ENCODE measurements at places on chromosomes 2 and 18. TPM values are rescaled to one million over a fixed set of nuclear protein-coding genes. Genes with fewer than 3 reads are reported as not detected.
A peak's percentile ranks its signal among the peaks of the same experiment; 100 is the strongest.

DNA sequence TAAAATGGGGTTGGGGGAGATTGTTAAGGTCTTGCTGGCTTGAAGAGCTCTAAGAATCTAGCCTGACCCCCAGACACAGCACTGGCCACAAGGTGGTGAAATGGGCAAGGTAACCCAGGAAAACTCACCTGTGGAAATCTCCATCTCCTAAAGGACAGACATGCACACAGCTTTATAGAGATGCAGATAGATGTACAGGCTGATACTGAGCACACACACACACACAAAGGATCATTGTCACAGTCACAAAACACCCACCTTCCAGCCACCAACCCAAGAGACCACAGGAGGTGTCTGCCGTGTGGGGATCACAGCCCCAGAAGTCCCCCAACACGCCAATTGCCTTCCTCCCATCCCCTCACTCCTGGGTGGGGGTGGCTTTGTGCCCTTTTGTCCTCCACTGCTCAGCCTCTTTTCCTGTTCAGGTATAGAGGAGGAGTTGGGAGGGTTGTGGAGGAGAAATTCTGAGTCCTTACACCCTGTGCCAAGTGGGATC is 3.2 kb upstream of the CYP26B1 start:
- peak; percentile 56 for DNase-seq

GRCh38 chr2:38603402-38604290 is 918 bp upstream of the HNRNPLL start:
- DNase-seq, result peak; percentile 96

DNA sequence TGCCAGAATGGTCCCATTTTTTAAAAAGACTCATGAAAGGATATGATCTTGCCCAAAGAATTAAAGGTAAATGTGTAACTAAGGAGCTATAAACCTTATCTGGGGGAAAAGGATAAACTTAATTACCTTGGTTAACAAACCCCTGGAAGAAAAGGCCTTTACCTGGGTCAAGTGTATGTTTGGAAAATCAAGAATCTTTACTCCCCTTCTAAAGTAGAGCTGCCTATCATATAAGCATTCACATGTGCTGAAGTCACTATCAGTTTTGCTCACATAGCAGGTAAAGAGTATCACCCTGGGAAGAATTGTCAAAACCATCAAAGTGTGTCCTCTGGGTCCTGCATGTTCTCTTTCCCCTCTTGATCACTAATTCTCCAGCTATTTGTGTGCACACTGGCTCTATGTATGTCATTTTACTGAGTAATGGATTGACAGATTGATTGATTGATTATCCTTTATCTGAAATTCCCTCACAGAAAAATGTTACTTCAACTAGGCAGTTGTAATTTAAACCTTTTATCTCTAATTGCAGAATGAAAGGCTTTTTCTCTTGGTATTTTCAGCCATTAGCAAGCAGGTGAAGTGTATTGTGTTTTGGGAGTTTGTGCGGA is 199.4 kb downstream of the NOL4 start:
- DNase-seq, result no peak

DNA sequence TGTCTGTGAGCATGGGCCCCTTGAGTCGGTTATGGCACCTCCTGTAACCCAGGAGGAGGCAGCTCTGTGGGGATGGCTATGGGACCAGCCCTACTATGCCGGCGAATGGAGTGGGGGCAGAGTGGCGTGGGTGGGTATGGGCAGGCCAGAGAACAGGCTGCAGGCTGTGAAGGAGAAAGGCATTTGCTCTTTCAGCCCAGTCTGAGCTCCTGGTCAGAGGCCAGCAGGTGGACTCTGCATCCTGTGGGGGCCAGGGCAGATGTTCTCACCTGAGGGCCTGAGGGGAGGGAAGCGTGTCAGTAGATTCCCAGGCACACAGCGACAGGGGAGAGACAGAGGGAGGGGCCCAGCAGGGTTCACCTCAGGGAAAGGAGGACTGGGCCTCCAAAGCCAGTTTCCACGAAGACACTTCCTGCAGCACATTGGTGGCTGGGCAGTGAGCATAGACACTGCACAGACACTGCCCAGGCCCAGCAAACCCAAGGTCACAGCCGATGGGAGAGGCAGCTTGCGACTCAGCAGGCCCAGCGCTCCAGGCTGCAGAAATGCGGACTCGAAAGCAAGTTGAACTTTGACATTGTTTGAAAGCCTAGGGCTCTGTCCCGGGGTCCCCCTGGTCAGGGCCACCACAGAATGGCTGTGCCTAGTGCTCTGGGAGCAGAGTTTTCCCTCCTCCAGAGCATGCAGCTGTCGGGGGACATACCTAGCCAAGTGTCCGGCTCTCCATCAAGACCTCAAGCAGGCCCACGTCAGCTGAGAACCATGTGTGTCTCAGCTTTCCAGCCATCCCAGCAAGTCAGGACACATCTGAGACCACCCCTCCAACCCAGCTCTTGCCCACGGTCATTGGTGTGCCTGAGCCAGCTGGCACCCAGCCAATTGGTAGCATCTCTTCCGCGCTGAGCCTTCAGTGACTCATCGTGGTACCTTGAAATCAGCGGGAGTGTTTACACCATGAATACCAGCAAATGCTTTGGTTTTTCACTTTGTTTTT is 53.8 kb downstream of the TGOLN2 start:
- DNase-seq, result no peak

DNA sequence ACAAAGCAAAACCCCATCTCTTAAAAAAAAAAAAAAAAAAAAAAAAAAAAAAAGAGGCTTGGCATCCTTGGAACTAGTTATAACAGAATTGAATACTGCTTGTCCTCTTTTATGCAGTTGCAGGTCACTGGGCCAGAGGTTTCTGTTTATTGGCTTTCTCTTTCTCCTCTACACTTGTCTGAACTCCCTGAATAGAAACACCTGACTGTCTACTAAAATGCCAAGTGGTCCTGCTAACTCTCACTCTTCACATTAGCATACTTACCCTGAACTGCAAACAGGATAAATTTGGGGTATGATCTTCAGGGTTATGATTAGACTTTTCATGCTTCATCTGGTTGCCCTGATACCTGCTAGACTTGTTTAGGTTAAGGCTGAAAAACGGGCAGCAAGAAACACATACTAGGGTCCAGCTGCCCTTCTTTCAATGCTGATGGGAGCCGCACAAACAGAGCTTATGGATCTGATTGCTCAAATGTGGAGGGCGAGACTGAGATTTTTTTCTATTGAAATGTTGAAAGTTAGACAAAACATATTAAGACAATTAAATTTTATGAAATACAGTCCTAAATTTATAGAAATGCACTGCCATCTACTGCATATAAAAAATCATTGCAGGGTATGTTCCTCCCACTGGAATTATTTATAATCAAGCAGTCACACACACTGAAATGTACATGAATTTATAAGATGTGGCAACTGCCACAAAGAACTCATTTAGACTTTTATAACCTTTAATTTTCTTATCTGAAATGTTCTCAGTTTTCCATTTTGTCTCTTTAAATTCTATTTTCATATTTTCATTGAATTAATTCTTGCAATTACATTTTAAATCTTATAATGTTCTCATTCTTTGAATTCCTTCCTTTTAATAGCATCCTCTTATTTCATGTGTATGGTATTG is 40.8 kb downstream of the GTF3C3 start:
- DNase-seq, result no peak

DNA sequence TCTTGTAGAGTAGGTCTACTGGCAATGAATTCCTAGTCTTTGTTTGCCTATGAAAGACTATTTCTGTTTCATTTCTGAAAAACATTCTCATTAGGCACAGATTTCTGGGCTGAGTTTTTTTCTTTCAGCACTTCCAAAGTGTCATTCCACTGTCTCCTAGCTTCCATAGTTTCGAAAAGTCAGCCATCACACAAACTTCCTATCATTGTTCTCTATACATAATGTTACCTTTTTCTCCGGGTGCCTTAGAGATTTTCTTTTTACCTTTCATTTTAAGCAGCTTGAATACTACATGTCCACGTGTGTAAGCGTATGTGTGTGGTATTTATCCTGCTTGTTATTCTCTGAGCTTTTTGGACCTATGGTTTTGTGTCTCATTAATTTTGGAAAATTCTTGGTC is 55.7 kb downstream of the OLA1 start:
- no peak for DNase-seq

DNA sequence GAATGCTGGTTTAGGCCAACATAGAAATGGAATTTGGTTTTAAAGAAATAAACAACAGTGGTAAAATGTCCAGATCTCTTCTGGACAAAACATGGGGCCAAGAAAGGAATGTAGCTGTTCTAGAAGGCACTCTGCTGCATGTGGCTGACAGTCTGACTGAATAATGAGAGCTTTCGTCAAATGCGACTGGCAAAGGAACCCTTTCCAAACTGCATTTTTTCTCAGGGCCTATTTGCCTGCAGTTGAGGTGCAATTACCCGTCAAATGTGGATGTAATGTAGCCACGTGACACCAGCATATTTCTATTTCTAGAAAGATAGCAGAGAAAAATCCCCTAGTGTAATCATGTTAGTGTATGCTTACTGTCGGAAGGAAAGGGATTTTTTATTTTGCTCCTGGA is 741.2 kb downstream of the NRXN1 start:
- DNase-seq, result no peak

GRCh38 chr2:9708683-9709538 is 78.1 kb upstream of the YWHAQ start:
- no peak for DNase-seq

DNA sequence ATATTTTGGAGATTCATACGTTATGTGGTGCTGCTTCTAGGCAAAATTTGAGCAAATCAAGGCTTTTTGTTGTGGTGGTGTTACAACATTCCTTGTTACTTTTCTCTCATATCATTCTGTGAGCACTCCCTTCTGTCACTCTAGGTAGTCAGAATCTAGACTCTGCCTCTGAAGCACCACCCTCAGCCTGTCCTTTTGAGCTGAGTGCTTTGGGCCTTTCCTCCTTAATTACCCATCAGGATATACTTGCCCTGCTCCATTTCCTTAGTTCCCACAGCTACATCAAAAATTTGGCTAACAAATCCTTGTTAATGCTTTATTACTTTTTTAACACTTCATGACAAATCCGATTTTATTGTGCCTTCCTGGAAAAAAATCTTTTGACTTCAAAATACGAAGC is 289.6 kb downstream of the CALCRL start:
- DNase-seq, result no peak

GRCh38 chr2:222418739-222419138 is 5.6 kb upstream of the SGPP2 start:
- no peak for DNase-seq

GRCh38 chr2:12763486-12763885 is 46.8 kb downstream of the TRIB2 start:
- DNase-seq, result no peak

- no peak for DNase-seq
Measured at GRCh38 chr18:9449600-9450414, 25.5 kb upstream of the RALBP1 start.

DNA sequence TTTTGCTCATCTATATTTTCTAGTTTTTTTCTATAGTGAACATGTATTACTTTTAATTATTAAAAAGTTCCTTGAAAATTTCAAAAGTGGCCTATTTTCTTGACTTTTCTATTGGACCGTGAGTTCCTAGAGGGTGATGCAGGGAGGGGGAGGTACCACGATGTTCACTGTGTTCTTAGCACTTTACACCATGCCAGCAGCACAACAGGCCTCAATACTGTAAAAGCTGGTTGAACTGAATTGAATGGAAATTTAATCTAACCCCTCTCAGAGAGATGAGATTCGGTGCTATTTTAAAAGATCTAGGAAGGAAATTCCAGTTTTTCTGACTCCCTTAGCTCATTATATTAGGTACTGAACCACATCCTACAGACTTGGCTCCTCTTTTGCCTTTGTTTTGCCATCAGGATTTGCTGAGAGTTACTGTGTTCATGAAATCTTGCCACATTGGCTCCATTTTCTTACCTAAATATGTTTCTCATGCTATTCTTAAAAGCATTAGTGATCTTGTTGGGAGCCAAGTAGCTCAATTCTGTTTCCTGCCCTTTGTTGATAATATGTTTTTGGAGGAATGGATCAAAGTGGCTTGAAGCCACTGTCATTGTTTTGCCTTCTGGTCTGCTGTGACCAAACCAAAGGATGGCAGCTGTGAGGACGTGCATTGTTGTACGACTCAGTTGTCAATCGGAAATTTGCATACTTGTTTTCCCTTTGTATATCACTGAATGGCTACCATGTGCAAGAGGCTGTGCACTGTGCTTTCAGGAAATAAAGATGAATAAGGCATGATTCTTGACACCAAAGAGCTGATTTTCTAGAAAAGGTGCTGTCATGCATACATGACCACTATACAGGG is 25.3 kb downstream of the MYO1B start:
- no peak for DNase-seq

GRCh38 chr2:174335254-174335987 is 667 bp downstream of the SP9 start:
- DNase-seq, result no peak

DNA sequence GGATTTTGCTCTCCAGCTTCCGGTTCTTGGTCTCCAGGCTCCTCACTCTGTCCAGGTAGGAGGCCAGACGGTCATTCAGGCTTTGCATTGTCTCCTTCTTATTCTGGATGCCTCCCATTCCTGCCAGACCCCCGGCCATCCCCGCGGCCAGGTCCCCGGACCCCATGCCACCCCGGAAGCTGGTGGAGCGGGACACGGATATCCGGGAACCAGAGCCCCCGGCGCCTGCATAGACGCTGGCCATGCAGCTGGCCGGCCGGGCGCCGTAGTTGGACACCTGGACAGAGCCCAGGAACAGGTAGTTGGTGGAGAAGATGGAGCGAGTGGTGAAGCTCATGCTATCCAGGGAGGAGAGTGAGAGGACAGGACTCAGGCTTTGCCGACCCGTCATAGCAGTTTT is 23.5 kb upstream of the PPP1R1C start:
- DNase-seq, result no peak

- DNase-seq, result no peak
Measured at GRCh38 chr2:210167227-210167626, 4.0 kb downstream of the KANSL1L start.

DNA sequence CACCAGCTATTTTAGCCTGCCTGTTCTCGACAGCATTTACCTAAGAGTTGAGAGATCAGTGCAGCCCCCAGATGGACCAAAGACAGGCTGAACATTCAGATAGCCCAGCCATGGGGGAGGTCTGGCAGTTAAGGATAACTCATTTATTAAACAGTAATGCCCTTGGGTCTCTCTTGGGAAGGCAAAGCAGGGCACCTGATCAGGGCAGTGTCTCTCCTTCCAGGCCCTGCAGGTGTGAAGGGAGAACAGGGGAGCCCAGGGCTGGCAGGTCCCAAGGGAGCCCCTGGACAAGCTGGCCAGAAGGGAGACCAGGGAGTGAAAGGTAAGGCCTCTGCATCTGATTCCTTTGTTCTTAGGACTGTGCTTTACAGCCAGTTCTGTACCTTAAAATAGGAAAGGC is 49.6 kb downstream of the MARCO start:
- DNase-seq, result no peak

- no peak for DNase-seq
Measured at GRCh38 chr2:229575569-229576315, 138.6 kb downstream of the DNER start.

GRCh38 chr2:29012211-29012681 is 31.1 kb downstream of the TOGARAM2 start:
- peak; percentile 87 for DNase-seq

The DIS3L2 gene
- total RNA-seq, result 59.8 TPM

The CFC1 gene
- total RNA-seq, result not detected

The IFIH1 gene
- total RNA-seq, result 30.4 TPM

The ELOA2 gene
- total RNA-seq, result not detected

The ALLC gene
- total RNA-seq, result not detected

The CCDC121 gene
- total RNA-seq, result 2.1 TPM

The SLC9A4 gene
- total RNA-seq, result not detected

The RAX gene
- total RNA-seq, result not detected

The NAB1 gene
- total RNA-seq, result 26.4 TPM

All from spleen (tissue), 13 donors.